ENCODE measurements at places on chromosomes 11 and 22.

DNA sequence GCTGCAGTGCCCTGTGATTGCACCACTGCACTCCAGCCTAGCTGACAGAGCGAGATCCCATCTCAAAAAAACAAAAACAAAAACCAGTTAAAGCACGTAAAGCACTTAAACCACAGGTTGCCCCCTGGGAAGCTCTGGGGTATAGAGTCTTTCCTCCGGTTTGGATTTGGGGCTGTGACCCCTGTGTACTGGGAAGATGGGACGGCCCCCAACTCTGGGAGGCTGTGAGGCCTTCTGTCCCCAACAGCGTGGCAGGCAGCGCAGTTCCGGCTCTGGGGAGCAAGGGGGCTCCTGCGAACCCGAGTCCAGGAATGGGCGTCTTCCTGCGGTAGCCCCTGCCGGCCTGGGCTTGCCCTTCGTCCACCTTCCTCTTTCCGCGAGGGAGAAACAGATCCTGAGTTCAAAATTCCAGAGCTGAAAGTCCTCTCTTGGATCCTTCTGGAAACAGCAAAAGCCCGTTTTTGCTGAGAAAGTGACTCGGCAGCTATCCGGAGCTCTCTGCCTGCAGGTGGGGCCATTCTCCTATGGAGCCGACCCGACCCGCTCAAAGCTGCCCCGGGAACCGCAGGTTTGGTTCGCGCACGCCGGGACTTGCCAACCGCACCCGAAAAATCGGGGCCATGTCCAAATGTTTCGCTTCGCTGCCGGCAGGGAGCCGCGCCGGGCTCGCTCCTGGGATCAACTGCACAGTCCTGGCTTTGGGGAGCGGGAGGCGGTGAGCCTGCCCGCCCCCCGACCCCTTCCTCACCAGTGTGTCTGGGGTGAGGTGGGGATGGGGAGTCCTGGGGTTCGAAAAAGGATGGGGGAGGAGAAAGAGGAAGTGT lies 36.3 kb upstream of the POLA2 start:
- DNase-seq: peak; percentile 29

DNA sequence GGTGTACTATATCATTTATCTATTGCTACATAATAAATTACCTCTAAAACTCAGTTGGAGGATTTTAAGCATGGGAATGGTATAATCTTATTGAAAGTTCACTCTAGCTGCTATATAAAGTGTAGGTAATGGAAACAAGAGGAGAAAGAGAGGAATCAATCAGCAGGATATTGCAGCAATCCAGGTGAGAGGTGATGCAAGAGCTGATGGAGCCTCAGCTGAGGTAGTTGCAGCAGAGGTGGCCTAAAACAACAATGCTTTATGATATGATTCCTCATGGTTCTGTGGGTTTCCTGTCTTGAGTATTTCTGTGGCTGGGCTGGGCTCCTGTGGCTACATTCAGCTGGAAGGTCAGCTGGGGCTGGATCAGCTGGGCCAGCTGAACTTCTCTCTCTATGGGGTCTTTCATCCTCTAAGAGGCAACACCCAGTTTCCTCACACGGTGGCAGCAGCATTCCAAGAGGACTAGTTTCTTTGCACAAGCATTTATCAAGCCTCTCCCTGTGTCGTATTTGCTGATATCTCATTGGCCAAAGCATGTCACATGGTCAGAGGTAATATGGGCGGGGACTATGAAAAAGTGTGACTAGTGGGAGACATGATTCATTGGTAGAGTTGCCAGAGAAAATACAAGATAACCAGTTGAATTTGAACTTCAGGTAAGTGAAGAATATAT lies 135.4 kb upstream of the LARGE1 start:
- DNase-seq: no peak

GRCh38 chr22:25085930-25086901 lies 113.4 kb upstream of the CRYBB3 start:
- no peak for DNase-seq

DNA sequence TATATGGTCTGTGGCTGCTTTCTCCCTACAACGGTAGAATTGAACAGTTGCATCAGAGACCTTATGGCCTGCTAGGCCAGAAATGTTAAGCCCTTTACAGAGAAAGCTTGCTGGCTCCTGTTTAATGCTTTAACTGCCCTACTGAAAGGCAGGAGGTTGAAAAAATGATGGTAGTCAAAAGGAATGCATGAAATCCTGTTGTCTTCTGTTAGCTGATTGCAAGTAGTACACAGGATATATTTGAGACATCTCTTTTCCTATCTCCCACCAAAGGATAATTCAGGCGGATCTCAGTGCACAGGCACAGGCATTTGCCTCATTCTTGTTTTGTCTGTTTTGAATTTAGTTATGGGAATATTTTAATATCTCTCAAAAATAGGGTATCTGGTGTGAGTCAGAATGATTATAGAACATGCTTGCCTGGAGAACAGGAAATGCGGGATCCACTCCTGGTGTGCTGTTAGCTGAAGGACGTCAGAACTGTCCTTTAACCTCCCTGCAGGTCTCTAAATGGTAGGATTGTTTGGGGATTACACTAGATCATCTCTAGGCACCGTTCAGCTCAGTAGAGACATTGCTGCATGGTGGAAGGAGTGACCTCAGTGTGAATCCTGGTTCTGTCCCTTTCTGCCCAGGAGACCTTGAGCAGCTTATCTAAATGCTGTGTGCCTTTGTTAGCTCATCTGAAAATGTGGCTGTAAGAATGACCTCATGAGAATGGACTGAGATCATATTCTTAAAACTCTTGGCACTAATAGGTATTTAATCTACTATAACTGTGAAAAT lies 49.5 kb downstream of the PACS1 start:
- DNase-seq: no peak

DNA sequence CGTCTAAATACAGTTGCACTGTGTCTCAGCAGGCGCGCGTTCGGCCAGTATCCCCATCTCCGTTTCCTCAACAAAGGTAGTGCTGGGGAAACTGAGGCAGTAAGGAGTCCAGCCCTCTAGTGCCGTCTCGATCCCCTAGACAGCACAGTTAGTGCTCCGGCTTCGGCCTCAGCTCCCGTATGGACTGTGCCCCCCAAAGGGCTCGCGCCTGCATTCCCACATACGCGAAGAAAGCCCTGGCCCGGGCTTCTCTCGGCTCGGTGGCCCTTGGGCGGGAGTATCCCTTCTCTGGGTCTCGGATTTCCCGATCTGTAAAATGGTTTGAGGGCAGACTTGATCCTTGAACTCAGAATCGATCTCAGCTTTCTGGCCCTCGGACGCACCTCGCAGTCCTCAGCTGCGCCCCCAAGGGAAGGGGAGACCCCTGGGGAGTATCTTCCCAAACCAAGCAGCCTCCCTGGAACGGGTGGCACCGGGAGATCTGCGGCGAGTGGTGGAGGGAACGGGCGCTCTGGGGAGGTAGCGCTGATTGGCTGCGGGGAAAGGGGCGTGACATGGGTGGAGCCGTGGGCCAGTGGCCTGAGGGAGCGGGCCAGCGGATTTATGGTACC lies 759 bp upstream of the PEX16 start:
- DNase-seq: no peak

DNA sequence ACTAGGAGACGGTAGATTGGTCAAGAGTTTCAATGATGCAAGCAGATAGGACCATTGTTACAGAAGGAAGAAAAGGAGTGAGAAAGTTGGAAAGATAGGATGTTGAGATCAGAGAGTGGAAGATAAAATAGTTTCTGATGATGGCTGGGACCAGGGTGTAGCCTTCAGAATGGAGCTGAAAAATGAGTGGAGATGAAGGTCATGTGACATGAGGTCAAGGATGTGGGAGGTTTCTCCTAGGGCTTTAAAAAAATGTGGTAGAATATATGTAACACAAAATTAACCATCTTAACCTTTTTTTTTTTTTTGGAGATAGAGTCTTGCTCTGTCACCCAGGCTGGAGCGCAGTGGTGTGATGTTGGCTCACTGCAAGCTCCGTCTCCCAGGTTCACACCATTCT lies 18.3 kb upstream of the PEX26 start:
- DNase-seq: no peak

DNA sequence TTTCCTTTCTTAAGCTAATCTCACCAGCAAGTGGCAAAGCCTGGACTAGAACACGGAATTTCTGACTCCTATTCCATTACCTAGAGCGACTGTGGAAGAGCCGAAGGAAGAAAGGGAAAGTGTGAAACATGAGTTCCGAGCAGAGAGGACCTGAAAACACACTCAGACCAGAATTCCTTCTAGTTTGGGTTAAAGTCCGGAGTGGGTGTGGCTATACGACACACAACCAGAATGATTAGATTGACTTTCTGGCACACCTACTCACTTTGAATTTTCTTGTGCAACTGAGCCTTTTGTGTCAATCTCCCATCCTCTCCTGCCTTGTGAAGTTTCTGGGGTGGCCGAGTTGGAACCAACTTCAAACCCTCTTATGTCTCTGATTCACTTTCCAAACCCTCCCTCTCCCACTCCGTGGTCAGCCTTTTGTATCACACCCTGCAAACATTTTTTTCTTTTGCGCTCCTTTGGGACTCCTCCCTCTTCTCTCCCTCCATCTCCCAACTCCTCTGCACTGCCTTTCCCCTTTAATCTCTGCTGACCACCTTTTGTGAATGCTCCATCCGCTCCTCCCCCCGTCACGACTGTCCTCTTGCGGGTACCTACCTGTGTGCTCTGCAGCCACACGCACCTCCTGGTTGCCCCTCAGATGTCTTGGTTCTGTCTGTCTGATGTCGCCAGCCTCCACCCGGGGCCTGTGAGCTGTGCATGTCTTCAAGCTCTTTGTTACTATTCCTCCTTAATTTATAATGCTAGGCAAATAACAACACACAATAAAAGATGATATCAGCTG lies 86.3 kb upstream of the BLID start:
- no peak for DNase-seq

- no peak for DNase-seq
Measured at GRCh38 chr22:17791196-17791595, 16.9 kb upstream of the BID start.

DNA sequence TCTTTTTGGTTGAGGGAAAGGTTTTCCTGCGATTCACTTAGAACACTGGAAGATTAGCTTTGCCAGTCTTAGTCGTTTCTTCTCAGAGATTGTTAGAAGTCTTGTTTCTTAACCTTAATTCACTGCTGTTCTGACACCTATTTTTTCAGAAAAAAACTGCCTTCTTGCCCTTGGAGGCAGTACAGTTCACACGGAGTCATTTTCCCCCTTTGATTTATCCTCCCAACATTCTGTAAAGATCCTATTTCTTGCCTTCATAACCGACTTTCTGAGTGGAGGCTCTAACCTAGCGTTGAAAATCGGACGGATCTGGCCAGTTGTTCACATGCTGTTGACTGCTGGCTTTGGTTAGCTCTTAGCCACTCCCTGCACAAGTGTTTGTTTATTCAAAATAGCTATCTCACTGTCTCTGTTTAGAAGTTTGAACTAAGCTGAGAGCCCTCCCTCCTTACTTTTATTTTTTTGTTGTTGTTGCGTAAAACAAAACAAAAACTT lies 737 bp downstream of the BCL2L13 start:
- DNase-seq: no peak

DNA sequence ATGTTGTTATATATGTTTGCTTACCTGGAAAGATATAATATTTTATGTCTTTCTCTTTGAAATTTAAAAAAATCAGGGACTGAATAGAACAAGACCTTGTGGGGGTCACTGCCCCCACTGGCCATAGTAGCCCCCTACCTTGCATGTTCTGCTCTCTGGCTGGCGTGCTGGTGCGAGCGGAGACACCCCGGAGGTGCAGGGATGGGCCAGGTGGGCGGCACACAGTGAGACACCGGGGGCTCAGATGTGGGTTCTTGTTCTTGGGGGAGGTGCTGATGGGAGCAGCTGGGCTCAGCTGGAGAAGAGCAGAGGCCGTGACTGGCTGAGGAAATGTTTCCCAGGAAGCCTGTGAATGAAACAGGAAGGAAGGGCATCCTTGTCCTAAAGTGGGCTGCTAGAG lies 20.2 kb downstream of the GAB4 start:
- no peak for DNase-seq

- no peak for DNase-seq
Measured at GRCh38 chr11:97973352-97973857, 1047.3 kb upstream of the CNTN5 start.

DNA sequence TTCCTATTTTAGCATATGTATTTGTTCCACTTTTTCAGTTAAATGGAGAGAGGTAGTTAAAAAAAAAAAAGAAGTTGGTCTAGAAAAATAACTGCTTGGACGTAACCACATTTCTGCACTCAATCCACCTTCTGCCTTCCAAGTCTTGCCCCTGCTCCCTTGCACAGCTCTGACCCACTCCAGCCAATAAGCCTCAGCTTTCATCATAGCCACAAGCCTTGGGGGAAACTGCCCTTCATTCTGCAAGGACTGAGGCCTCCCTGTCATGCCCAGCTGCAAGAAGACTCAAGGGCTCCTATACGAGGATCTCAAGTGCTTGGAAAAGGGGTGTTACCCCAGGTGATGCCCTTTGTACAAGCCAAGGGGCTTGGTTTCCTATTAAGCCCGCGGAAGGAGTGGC lies 36.0 kb upstream of the OAF start:
- DNase-seq: no peak

DNA sequence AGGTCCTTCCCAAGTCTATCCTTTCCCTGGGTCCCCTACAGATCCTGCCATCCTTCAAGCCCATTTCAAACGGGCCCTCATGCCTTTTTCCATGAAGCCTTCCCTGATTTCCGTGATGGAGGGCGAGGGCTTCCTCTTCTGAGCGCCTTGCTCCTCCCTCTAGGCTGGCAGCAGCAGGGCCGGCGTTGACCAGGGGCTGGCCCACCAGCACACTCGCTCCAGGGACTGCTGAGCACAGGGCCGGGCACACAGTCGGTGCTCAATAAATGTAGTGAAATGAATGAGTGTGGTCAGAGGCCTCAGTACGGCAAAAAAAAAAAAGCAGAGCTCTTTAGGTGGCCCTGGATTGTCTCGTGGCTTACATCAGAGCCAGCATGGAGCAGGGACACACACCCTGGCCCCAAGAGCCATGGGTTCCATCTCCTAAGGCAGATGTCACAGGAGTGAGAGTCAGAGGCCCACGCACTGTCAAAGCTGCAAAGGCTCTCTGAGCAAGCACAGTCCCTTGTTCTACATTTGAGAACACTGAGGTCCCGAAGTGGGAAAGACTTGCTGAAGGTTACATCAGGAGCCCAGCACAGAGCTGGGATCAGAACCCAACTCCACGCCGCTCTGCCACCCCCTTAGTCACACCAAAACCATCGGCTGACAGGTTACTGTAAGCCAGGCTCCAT lies 3.1 kb downstream of the IL2RB start:
- DNase-seq: no peak

DNA sequence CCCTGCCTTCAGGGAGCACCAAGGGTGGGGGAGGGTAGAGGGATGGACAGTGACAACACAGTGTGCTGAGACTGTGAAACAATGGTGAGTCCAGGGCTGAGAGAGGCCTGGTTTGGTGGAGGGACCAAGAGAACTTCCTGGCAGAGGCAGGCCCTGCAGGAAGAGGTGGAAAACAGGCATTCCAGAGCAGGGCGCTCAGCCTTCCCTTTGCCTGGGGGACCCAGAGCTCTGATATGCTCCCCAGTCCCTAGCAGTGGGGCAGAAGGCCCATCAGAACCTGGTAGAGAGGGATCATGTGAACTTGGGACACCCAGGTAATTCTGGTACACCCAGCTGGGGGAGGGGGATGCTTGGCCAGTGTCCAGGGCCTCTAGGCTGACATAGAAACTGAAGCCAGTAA lies 17.2 kb upstream of the UVRAG start:
- DNase-seq: no peak

Data from memory B cell (primary cell).